ENCODE measurements at places on chromosomes 13 and 19.

GRCh38 chr19:2711875-2712205 is 9.3 kb downstream of the DIRAS1 start:
- DNase-seq = no peak

GRCh38 chr19:6010107-6010506 is 32.2 kb upstream of the RANBP3 start:
- no peak for DNase-seq

- no peak for DNase-seq
Observed at GRCh38 chr13:43510956-43511901, 275.5 kb downstream of the ENOX1 start.

DNA sequence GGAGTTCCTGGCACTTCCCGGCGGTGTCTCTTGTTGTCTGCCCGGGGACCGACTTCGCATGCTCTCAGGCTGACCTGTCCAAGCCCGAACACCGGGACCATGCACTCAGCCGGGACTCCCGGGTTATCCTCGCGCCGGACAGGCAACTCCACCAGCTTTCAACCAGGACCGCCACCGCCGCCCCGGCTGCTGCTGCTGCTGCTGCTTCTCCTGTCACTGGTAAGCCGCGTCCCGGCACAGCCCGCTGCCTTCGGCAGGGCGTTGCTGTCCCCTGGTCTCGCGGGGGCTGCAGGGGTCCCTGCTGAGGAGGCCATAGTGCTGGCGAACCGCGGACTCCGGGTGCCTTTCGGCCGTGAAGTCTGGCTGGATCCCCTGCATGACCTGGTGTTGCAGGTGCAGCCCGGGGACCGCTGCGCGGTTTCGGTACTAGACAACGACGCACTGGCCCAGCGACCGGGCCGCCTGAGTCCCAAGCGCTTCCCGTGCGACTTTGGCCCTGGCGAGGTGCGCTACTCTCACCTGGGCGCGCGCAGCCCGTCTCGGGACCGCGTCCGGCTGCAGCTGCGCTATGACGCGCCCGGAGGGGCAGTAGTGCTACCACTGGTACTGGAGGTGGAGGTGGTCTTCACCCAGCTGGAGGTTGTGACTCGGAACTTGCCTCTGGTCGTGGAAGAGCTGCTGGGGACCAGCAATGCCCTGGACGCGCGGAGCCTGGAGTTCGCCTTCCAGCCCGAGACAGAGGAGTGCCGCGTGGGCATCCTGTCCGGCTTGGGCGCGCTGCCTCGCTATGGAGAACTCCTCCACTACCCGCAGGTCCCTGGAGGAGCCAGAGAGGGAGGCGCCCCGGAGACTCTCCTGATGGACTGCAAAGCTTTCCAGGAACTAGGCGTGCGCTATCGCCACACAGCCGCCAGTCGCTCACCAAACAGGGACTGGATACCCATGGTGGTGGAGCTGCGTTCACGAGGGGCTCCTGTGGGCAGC is 661 bp downstream of the FREM2 start:
- DNase-seq = no peak

DNA sequence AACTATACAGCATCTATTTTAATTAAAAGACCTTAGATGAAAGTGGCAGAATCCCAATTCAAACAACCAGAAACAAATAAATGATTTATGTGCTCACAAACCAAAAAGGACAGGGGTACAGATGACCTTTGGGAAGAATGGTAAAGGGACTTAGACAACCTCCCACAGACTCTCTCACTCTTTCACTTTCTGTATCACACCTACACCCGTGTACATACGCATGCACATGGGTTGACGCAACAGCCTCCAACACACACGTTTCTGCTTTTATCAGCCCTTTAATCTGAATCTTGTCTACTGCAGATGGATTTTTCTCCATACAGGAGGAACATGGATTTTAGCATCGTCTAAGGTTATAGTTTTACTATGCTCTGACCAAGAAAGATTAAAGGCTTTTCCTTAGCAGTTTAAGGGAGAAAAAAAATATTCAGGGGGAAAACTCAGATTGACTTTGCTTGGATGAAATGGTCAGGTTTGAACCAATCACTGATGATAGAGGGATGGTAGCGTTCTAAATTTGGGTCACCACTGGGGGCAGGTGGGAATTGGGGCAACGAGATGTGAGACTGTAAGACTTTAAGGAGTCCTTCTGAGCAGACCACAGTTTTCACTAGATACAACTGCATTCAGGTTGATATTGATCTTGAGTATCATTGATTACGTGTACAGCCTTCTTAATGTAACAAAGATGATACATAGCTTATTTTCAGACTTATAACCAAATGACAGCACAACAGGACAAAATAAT is 166.1 kb downstream of the ITGBL1 start:
- DNase-seq = no peak

DNA sequence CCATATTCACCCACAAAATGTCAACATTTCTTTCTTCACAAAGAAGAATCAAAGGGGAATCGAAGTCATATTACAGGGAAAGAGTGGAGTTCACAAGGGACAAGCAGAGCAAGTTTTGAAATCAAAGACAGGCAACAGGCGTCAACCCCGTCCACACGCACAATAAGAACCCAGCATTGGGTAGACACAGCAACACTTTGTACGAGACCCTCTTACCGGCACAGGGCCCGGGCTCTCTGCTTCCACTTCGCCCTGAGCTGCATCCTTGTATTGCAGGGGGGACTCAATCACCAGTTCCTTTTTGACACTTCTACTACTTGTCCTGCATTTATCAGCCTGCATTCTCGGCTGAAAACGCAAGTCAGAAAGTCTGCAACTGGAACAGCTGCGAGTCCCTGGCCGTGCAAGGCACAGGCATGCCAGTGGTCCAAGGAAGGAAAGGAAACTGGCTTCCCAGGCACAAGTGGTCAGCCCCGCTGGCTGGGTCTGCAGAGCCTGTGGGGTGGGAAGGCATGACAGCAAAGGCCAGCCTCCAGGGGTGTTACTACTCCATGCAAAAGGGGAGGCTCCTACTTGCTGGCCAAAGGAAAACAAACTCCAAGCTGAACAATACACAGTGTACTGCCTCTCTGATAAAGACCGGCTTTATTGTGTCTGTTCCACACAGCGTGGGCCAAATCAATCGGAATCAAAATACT is at the start of gene DOCK9:
Gene DOCK9 (minus strand): TSS at position 497 of the 698 bp plus-strand sequence. CDS start 155 bp downstream, at position 342.
- no peak for DNase-seq

DNA sequence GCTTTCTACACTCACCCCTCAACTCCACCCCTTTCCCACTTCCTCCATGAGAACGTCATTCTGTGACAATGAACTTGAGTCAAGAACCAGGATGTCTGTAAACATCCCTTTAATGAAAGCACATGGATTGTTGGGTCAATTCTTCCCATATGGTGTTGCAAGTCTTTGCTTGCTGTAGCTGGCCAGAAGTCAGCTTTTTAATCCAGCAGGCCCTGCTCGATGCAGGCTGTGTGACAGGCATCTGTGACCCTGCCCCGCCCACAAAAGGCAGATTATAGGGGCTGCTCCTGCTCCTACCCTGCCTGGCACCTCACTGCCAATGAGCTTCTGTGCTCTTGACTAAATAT is 78.0 kb downstream of the STARD13 start:
- DNase-seq = no peak

DNA sequence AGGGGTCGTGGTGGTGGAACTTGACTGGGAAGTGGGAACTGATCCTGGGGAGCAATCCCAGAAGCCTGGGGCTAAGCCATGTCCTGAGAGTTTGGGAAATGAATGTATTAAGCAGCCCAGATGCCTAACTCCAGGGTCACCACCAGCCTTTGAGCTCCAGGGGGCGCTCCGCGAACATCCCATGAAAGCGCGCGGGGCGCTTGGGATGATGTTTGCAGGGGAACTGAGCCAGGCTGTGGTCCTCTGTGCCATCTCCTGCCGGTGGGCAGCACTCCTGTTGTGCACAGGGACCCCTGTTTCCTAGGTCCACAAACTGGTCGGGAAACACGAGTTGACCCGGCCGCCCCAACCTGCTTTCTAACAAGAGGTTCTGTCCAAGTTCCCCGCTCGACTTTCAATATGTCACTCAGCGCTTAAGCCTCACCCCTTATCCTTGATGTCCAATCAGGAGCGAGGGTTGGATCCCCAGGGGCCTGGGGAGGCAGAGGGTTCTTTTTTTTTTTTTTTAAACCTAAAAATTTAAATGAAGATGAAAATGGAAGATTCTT is 14.4 kb downstream of the LEUTX start:
- peak; percentile 82 for DNase-seq

GRCh38 chr13:38017320-38017719 is 147.7 kb upstream of the TRPC4 start:
- no peak for DNase-seq

DNA sequence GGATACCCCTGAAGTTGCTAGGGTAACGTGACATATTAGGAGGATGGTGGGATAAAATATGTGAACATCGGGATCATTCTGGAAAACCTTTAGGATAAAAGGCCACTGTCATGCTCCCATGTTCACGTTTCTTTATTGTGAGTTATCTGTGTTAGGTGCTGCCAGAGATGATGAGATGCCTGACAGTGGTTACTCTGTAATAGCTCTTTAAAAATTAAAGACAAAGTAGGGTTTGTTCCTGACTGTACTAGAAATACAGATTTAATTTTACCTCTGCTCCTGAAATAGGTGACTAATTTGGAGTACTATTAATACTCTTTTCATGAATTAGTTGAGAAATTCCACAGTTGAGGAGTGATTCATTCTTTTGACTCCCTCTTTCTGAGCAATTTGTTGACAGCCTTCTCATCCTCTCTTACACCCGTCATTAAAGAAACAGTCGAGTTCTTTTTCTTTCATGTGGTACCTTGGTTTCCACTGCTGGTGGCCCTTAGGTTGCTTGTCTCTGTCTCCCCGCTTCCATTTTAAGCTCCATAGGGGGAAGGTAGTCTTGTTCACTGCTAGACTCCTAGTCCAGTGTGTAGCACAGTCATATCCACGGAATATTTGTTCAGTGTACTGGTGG is 28.4 kb downstream of the SAE1 start:
- DNase-seq = no peak

GRCh38 chr13:30370146-30370545 is 52.1 kb upstream of the UBE2L5 start:
- no peak for DNase-seq

- no peak for DNase-seq
Observed at GRCh38 chr13:95601906-95602305, 42.6 kb downstream of the DZIP1 start.

- no peak for DNase-seq
Observed at GRCh38 chr19:2666344-2666994, 36.0 kb downstream of the GNG7 start.

DNA sequence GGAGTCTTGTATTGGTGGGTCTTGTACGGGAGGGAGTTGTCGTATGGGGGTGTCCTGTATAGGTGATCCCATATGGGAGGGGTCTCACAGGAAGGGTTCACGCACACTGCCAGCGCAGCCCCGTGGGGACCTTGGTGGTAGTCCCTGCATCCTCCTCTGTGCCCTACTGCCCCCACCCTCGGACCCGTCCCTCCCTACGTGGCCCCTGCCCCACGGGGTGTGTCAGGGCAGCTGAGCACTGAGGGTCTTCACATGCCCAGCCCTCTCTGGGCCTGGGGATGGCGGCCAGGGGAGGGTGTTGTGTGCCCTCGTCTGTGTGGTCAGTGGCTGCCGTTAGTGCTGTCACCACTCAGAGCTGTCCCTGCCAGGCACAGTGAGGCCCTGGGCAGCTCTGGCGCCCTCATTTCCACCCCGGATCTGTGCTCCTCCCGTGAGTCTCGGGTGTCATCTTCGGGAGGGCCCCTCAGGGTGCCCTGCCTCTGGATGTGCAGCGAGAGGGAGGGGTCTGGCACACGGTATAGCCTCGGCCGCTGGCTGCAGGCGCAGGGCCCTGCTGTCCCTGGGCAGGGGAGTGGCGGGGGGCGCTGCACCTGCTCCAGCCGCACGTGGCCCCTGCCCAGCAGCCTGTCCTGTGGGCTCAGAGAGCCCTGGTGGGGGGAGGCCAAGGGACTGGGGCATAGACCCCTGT is 16.0 kb upstream of the GNA15 start:
- DNase-seq = no peak

DNA sequence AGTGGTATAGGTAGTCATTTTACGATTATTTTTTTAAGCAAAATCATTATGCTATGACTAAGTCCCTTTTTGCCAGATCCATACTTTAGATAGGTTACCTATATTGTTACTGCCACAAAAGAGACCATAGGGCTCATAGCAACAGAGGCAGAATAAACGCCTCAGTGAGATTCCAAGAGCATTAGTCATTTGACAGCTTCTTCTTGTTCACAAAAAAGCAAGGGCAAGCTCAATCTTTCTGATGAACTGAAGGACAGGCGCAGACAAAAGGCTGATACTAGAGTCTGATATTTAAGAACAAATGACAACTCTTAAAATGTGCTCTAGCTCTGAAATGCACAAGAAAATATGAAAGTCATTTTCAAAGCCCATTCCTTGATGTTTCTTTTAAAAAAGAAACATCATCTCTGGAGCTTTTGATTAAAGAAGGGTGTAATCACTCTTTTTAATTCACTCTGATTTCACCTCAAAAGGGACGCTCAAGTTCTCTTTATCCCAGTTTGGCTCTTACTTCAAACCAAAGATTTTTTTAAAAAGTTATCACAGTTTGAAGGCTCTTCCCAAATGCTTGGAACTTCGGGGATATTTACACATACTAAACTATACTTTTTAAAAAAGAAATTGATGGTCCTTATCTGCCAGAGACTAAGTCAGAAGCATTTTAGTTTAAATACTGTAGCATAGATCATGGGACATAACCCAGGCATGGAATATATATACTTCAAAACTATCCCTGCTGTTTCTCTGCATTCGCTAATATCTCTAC is 187.2 kb downstream of the EFNB2 start:
- DNase-seq = no peak

GRCh38 chr19:50344661-50345318 is 15.6 kb upstream of the KCNC3 start:
- no peak for DNase-seq

DNA sequence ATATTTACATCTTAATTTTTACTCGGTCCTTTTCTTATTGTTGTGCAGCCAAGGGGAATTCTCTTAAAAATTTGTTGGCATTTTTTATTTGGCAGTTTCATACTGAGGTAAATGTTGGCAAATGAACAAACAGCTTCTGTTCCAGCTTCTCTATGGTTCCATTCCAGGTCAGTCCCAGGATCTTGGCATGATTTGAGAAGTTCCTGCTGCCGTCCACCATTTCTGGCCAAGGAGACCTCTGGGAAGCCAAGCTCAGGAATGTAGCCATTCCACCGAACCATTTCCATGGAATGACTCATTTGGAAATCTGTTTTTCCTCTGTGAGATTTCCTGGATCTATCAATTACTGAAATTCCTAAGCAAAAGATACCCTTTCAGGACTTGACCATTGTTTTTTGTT is 43.9 kb downstream of the SLC10A2 start:
- no peak for DNase-seq

GRCh38 chr13:63636316-63636993 is 2220.8 kb upstream of the PCDH20 start:
- no peak for DNase-seq

GRCh38 chr19:21463449-21464105 is 41.8 kb upstream of the ZNF429 start:
- DNase-seq = peak; percentile 17
